Suppressor macrophage treated with lipopolysaccharide for 1 hour (primary cell): ENCODE measurements at places on chromosomes 13 and 19.

- peak; percentile 32 for DNase-seq
Observed at GRCh38 chr13:31950111-31950815, 81.3 kb upstream of the FRY start.

GRCh38 chr13:113895436-113895835 is 31.6 kb upstream of the GAS6 start:
- DNase-seq = no peak

- no peak for DNase-seq
Observed at GRCh38 chr13:102704238-102705058, 9.6 kb upstream of the METTL21C start.

- peak; percentile 93 for DNase-seq
Observed at GRCh38 chr19:7655581-7655980, 13.3 kb upstream of the RETN start.

GRCh38 chr13:44565881-44566280 is 10.2 kb downstream of the TSC22D1 start:
- DNase-seq = no peak

GRCh38 chr19:11096210-11096841 is 7.1 kb downstream of the LDLR start:
- DNase-seq = peak; percentile 62

GRCh38 chr19:37334179-37335071 is 36.5 kb upstream of the ZNF527 start:
- DNase-seq = peak; percentile 83

GRCh38 chr19:38869160-38869835 is 8.8 kb downstream of the RINL start:
- DNase-seq = peak; percentile 10

DNA sequence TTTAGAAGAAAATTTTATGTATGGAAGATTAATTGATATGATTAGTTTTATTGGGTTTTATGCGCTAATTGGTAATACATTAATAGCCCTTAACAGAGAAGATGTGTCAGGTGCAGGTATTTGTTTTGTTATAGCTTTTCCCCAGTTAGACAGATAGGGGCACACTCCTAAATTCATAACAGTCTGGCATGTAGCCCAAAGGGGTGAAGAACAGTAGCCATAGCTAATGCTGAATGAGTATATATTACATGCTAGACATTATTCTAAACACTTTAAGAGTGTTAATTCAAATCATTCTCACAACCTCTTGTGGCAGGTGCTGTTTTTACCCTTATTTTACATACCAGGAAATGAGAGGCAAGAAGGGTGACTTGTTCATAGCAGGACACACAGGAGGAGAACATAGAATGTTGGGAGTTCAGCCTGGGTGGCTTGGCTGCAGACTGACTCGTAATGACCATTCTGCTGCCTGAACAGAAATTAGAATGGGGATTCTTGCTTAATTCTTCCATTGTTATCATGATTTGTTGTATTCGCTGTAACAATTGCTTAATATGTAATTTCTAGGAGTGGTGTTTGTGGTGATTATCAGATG is 20.1 kb downstream of the PCCA start:
- DNase-seq = no peak
